ENCODE measurements at places on chromosomes 6 and 20. TPM values are rescaled to one million over a fixed set of nuclear protein-coding genes. Genes with fewer than 3 reads are reported as not detected.

GRCh38 chr20:58479726-58480440, 35.3 kb downstream of the APCDD1L start:
- no peak for DNase-seq

- peak; percentile 99 for DNase-seq
These were observed at the start of gene NFKBIL1 for GRCh38 chr6:31546958-31547726. NFKBIL1 (plus strand) TSS chr6:31547608; CDS start chr6:31547695, 87 bp downstream.

DNA sequence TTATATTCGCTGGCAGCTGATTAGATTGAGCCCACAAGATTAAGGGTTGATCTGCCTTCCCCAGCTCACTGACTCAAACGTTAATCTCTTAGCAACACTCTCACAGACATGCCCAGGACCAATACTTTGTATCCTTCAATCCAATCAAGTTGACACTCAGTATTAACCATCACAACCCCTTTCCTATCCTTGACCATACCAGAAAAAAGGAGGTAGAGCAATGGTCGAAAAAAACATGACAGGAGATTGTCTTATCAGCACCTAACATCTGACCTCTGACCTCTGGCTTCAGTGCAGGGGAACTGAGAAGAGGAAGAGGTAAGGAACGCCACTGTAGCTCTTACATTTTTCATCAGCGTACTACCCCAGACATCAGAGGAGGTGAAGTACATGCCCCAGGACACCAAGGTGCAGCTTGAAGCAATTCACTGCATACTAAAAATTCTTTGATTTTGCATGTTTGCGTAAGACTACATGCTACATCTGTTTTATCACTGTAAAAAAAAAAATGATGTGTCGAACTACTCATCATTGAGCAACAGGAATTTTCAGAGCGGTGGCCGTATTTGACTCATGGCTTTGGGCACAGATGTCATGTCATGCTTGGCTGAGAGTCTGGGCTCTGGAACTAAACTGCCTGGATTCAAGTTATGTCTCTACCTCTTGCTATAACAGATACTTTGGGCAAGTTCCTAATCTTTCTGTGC, 188.0 kb upstream of the TAB2 start:
- no peak for DNase-seq

- no peak for DNase-seq
These were observed 10.2 kb upstream of the MAP3K7 start for GRCh38 chr6:90596967-90597539.

GRCh38 chr20:10672624-10673127, 1.1 kb downstream of the JAG1 start:
- DNase-seq, result peak; percentile 60

DNA sequence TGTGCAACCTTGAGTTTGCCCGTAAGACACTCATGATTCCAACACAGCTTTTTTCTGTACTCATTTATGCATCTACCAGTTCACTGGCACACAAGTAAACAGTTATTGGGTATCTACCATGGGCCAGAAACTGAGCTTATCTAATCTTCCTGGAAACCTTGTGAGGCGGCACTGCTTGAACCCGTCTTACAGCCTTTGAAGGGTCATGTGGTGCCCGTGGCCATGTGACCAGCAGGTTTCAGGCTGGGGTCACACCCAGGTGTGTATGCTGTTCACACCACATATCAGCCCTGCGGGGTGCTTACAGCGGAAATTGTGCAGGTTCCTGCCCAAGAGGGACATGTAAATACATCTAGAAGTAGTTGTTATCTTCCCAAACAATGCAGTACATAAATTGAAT, 6.1 kb downstream of the THBD start:
- no peak for DNase-seq

- no peak for DNase-seq
These were observed 90.2 kb downstream of the F13A1 start for GRCh38 chr6:6230286-6230685.

DNA sequence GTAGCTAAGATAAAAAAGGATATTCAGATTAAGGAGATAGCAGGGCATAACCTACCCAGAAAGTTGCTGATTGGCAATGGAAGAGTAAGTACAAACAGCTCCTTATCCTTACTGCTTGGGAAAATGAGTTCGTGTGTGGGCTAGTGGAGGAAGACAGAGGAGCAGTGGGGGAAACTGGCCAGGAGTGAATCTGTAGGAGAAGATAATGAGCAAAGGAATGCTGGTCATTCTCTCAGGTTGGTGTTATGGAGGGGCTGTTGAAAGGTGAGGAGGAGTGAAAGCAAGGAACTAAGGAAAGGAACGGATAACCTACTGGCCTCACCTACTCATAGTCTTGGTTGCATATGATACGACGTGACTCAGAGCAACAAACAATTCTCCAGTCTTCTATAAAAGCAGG, 7.3 kb upstream of the GJB7 start:
- DNase-seq, result no peak

- DNase-seq, result peak; percentile 66
These were observed 56.2 kb upstream of the EPB41L1 start for GRCh38 chr20:36098364-36098763.

GRCh38 chr6:27188061-27188884, 59.2 kb upstream of the PRSS16 start:
- peak; percentile 87 for DNase-seq

DNA sequence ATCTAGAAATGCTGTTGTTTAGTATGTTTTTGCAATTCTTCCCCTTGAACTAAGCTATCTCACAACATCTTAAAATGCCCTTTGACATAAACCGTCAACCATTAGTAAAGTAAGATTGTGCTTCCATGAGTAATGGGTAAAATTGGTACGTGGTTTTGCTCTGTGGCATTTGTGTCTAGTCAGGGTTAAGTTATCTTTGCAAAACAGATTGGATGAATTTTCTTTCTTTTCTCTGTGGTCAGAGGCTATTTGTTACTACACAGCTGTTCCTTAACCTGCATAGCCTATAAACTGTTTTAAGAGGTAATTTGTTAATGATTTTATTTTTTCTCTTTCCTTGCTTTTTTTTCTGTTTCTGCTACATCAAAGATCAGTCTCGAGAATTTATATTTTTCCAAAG, 75.4 kb downstream of the RPP40 start:
- no peak for DNase-seq

GRCh38 chr6:31402324-31403282, 792 bp upstream of the MICA start:
- peak; percentile 54 for DNase-seq

GRCh38 chr6:88480816-88481215, 314.7 kb upstream of the CNR1 start:
- no peak for DNase-seq

DNA sequence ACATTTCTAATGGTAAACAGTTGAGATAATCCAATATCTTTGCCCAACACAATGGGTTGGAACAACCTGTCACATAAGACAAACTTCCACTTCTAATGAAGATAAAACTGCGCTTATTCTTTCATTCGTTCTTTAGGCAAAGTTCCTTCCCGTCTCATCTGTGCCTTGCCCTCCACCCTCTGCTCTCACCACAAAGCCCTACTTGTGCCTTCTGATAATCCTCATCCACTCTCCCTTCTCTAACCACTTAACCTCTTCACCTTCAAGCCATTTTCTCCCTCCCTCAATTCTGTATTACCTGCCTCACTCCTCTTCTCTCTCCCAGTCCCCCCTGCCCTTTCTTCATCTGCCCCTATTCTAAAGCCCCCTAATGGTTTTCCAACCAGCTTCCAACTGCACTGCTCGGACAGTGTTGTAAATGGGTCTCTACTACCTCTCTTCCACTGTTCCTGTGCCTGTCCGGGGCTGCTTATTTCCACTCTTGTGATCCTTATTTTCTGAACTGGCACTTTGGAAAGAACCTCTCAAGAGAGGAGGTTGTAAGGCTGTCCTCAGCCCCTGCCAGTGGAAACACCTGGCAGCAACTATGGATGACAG, 62.9 kb upstream of the MYB start:
- DNase-seq, result no peak

DNA sequence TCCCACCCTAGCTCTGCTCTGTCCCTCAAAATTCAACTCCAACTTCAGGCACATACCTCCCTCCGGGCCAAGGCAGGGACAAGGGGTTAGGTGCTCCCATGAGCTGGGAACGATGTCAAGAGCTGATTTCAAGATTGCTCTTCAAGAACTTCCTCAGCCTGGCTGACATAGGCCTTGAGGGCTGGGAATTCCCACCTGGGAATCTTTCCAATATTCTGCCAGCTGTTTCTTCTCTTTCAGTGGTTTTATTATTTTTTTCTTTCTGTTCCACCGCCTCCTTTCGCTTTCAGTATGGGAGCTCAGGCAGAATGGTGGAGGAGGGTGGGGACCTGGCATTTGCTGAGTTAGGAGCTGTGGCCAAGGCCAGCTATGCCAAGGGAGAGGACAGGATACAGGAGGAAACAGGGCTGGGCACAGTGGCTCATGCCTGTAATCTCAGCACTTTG, 33.7 kb downstream of the SRSF3 start:
- peak; percentile 92 for DNase-seq

- DNase-seq, result no peak
These were observed 74.8 kb downstream of the ASCC3 start for GRCh38 chr6:100806296-100806695.

DNA sequence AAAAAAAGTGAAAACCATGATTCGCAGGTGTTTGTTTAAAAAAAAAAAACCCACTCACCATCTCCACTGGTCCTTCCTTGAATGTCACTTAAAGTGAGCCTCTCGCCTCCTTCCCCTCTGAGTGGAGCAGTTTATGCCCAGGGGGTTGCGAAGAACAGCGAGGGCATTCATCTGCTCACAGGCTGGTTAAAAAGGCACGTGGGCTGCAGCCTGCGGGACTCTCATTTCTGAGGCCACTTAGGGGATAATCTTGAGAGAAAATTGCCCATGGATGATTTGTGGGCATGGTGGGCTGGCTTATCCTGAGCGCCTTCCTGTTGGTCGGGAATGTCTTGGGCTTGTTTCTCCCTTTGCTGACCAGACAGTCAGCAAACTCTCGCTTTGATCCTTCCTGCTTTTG, 18.9 kb downstream of the BCAS4 start:
- DNase-seq, result no peak

GRCh38 chr6:157596886-157597285, 215.9 kb downstream of the ZDHHC14 start:
- DNase-seq, result no peak

GRCh38 chr6:154092326-154092962, 53.4 kb downstream of the OPRM1 start:
- DNase-seq, result no peak

DNA sequence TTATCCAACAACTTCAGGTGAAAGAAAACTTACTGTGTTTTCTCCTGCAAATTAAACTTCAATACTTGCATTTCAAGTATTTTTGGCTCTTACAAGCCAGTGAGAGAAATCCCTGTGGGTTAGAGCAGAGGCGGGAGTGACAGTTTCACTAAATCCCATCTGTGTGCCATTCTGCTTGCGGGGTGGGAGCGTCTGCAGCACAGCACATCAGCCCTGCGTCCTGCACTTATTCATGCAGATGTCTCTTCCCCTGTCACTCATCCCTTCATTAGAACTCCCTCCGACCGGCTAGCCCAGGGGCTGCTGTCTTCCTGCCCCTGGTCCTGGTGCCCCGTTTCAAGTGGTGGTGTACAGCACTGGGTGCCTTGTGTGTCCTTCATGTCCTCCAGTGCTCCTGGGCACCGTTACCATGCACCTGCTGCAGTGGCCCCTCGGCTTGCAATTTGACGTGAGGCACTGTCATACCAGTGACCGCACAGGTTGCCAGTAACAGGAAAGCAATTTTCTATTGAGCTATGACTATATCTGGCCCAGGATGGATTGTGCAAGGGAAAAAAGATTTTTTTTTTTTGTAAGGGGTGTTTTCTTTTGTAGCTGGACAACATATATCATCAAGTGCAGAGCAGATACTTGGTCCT, 59.4 kb downstream of the INSM1 start:
- no peak for DNase-seq

PKIB gene
- total RNA-seq, result 8.7 TPM

TUBB2B gene
- total RNA-seq, result 73.4 TPM

ZNF343 gene
- 14.0 TPM for total RNA-seq

TRDN gene
- total RNA-seq, result 5.1 TPM

NT5E gene
- total RNA-seq, result 27.4 TPM

TNF gene
- 1.4 TPM for total RNA-seq

Measured in umbilical cord (tissue), 2 donors.